Mucosa of gallbladder (tissue), 1 donor: ENCODE measurements at places on chromosomes 5 and 9. TPM values are rescaled to one million over a fixed set of nuclear protein-coding genes. Genes with fewer than 3 reads are reported as not detected.

The KIAA0825 gene
- 3.3 TPM for total RNA-seq

The LVRN gene
- 0.43 TPM for total RNA-seq

The DND1 gene
- 2.5 TPM for total RNA-seq

The PCDHB2 gene
- 3.6 TPM for total RNA-seq

The SLC38A9 gene
- total RNA-seq: 25.4 TPM

The GABRA6 gene
- total RNA-seq: not detected

The BTNL8 gene
- 47.3 TPM for total RNA-seq

The MACROH2A1 gene
- 256 TPM for total RNA-seq

The DMGDH gene
- 1.6 TPM for total RNA-seq

The JAKMIP2 gene
- total RNA-seq: 1.8 TPM
